IPS DF 6.9 (cell line): ENCODE measurements at places on chromosomes 2 and 18.

- DNase-seq, result no peak
These were observed 64.7 kb upstream of the KLF7 start for GRCh38 chr2:207230261-207231105.

DNA sequence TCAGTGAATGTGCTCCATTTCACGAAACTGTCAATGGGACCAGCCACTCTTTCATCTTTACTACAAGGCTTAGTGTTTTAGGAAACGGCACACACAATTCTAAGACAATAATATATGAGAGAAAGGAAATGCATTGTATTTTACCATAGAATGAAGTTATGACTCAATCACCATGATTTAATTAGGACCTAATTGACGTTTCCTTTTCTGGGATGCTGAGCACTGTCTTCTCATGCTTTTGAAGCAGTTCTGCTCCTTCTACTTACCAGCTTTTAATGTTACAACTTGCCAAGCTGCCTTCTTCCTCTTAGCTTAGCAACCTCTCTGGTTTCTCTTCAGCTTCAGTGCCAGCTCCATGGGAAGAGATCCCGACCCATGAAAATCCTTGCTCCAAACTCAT is 94.3 kb upstream of the SERPINE2 start:
- DNase-seq, result no peak

DNA sequence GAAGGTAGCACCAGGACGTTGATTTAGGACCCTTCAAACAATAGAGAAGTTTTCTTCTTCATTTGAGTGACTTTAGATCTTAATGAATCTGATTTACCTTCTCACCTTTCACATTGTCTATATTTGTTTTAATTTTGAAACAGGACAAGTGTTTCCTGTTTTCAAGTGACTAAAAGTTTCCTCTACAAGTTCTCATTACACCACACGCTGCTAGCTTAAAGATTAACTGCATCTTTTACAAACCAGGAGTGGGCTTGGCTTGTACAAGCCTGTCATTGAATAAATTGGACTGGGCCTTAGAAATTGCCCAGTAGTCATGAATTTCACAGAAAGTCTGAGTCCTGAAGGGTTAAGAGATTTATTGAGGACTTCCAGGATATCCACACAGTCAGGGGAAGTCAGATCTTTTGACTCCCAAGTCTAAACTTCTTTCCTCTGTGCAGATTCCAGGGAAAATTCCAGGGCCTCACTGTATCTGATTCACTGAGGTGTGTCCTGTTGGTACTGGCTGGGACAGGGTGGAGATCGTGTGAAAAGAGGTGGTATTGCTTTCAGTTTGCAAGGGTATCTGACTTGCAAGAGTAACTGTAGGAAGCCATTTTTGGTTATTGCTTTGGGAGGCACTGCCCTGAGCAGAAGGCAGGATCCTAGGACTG is 3.4 kb downstream of the SGPP2 start:
- no peak for DNase-seq

GRCh38 chr2:25397777-25398176 is 56.1 kb upstream of the DNMT3A start:
- no peak for DNase-seq

GRCh38 chr2:202883987-202884675 is 12.6 kb upstream of the ICA1L start:
- DNase-seq, result no peak

GRCh38 chr2:120446236-120447126 is 100.5 kb downstream of the INHBB start:
- DNase-seq, result no peak

DNA sequence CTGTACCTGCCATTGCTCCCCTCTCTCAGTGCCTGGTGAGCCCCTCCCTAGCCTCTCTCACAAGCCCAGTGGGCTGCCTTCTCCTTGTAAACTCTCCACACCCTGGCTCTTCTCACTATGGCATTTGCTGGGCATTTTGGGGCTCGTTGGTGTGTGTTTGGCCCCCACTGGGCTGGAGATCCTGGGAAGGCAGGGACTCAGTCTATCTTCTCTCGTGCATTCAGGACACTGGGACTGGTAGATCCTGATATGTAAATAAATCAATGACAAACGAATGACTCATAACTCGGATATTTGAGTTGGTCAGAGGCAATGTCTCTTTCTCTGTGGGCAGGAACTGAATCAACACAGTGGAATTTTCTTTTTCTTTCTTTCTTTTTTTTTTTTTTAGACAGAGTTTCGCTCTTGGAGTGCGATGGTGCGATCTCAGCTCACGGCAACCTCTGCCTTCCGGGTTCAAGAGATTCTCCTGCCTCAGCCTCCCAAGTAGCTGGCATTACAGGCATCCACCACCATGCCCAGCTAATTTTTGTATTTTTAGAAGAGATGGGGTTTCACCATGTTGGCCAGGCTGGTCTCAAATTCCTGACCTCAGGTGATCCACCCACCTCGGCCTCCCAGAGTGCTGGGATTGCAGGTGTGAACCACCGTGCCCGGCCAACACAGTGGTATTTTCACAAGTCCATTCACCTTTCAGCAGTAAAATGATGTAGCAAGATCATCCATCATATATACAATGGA is 144.6 kb upstream of the SPRED2 start:
- DNase-seq, result no peak

DNA sequence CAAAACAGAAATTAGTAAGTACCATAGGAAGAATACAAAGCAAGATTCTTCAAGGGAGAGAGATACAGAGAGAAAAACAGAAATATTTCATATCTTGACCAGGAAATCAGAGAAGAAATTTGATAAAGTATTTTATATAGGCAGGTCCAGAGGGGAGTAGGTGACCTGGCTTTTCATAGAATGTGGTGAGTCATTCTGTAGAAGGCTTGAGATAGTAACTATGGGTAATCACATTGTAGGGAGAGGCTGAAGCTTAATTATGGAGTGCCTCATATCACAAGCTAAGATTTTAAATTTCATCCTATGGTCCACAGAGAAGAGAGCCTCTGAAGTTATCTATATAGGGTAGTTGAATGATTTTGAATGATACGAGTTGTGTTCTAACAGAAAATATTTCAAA is 195.0 kb upstream of the CYRIA start:
- DNase-seq, result no peak

DNA sequence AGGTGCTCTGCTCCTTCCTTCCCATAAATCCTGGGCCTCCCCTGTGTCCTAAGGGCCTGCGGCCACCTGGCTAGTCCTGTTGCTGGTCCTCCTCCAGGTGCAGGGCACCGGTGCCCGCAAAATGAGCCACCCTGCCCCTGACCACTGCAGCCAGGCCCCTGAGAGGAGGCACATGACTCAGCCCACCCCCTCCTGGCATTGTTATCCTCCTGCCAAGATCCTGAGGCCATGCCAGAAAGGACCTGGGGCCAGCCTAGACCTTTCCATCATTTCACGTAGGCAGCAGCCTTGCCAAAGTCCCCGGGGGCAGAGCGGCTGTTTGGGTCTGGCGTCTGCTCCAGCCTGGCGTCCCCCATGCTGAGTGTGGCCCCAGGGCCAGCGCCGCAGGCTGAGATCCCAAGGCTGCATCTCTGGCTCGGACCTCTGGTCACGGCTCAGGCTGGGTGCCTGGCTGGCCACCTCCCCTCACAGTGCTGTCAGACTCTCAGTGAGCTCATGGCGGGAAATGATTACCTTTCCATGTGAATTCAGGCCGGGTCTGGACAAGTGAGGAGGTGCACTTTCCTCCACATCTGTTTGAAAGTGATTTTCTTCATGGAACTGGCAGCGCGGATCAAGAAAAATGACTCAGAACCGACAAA is 81.0 kb downstream of the NDUFA10 start:
- no peak for DNase-seq
